ENCODE measurements at places on chromosomes 2 and 18.

DNA sequence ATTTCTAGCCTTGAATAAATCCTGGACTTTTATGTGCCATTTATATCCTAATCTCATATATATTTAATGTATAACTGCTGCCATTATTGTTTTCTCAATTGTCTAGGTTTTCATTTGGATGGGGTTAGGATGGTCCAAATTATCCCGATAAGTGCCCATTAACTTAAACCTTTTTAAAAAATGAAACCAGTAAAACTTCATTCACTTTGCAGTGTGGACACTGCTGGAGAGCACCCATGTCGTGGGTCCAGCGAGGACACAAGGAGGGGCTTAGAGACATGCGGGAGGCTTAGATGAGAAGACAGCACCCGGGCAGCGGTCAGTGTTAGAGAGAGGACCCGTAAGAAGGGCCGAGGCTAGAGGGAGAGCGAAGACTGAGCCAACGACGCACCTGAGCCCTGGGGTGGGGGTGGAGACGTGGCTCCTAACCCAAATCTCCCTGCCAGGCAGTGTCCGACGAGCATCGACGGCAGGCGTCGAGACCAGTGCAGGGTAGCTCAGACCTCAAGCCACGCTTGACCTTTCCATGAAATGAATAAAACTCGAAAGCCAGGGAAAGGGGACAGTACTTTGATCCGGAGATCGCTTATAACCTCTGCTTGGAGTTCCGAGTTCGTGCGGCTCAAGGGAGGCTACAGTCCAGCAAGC, 9.0 kb upstream of the EN1 start:
- DNase-seq: no peak

DNA sequence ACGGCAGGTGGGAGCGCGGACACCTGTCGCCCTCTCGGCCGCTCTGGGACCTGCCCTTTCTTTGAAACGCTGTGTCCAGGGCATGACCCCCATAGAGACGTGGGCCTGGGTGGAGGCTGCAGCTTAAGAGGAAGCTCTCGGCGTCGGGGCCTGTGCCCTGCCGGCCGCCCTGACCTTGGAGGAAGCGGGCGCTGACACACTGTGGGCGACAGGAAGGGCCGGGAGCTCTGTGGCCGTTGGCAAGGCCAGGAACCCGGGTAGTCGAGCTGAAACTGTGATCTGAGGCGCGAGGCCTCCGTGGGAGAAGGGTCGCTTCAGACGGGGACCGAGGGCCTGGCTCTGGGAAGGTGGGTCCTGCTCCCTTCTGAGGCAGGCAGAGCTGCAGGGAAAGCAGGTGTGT, 28.2 kb downstream of the KCNG2 start:
- no peak for DNase-seq

GRCh38 chr18:67232991-67233390, 283.5 kb downstream of the DSEL start:
- DNase-seq: no peak

DNA sequence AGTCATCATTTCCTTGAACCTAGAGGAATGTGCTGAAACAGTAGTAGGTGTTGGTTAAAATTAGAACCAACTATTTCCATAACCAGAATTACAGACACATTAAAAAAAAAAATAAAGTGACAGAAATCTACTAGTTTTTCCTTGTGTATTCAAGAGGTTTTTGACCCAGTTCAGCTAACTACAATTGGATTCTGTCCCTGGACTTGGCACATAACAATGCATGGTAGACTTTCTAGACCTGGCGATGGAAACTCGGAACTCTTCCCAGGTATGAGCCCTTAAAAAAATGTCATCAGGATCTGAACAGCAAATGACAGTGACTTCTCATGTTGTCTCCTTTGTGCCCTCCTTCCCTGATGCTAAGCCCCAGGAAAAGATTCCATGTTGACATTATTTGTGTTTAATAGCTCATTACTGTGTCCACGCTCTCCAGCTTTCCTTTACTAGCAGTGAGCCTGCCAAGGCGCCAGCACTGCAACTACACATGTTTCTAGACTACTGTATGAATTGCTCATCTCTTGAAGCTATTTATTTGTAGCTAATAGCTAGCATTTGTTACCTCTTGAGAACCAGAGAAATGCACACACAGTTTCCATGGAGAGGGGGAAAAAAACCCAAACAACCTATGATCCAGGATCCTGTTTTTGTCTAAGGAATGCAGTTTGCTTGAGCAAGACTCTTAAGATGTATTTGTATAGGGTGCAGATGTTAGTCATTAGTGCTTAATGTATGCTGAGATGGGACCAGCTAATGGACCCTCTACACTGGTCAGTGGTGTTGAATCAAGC, 148.5 kb downstream of the FMNL2 start:
- DNase-seq: no peak

DNA sequence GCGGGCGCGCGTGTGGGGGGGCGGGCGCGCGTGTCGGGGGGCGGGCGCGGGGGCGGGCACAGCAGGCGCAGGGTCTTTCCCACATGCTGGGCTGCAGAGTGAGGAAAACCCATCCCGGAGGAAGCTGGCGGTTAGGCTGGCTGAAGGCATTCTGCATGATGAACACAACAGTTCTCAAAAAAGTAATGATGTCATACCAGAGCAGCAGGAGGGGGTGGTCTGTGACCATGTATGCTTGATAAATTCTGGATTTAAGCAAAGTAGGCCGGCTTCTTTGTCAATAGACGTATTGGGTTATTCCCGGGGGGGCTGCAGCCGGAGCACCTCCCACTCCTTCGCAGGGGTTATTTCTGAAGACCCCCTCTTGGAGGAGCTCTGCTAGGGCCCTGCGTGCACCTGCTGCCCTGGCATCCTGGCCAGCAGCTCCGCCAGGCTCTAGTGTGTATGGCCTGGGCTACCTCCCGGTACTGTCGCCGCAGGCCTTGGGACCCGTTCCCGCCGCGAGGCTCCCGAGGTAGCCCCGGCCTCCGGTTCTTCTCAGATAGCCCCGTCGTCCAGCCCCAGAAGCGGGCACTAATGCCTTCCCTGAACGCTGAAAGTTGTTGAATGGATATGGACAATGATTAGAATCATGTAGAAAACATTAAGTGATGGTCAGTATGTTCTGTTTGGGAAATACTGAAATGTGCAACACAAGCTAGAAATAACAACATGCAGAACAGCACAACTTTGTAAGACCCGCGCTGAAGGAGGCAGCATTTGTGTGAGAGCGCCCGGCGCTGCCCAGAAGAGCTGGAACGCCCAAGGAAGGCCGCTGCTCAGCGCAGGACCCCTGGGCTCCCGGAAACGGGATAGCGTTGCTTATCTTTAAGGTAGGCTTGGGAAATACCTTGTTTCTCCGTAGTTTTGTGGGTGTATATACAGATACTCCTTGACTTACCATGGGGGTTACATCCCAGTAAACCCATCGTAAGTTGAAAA, 101.4 kb upstream of the RAB6C start:
- DNase-seq: no peak

GRCh38 chr18:23438046-23438377, 15.1 kb upstream of the RIOK3 start:
- DNase-seq: no peak

DNA sequence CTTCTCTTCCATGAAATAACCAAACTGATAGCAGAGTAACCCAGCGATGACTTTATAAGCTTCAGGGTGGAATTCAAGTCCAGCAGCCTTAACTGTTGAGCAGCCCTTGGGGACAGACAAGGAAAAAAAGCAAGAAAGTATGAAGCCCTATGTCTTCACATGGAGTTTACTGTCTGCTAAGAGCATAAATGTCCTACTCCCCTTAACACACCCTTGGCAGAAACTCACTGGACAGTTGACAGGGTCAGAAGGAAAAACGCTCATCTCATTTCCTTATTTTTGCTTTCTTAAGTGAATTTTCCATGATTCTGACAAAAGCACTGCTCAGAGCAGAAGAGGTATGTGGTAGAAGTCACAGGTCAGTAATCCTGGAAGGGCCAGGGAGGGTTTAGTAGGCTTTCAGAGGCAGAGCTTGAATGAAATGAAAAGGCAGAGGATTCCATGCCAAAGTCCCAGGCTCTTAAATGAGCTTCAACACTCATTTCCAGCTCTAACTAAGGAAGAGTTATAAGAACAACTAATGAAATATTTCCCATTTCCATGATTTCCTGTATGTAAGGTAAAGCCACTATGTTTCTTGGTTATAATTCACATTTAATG, 683.3 kb upstream of the KLHL29 start:
- no peak for DNase-seq

Data from activated T-cell treated with anti-CD3 and anti-CD28 coated beads for 4 hours (primary cell).